ENCODE measurements at places on chromosomes 7 and 10.
A peak's percentile ranks its signal among the peaks of the same experiment; 100 is the strongest.

- peak; percentile 48 for DNase-seq
Measured at GRCh38 chr7:143434660-143435059, 8.6 kb upstream of the TAS2R60 start.

- DNase-seq, result no peak
Measured at GRCh38 chr7:136912339-136912738, 43.9 kb downstream of the CHRM2 start.

- no peak for DNase-seq
Measured at GRCh38 chr10:77090381-77091356, 546.9 kb downstream of the KCNMA1 start.

- DNase-seq, result no peak
Measured at GRCh38 chr10:99766302-99766681, 16.1 kb upstream of the ABCC2 start.

DNA sequence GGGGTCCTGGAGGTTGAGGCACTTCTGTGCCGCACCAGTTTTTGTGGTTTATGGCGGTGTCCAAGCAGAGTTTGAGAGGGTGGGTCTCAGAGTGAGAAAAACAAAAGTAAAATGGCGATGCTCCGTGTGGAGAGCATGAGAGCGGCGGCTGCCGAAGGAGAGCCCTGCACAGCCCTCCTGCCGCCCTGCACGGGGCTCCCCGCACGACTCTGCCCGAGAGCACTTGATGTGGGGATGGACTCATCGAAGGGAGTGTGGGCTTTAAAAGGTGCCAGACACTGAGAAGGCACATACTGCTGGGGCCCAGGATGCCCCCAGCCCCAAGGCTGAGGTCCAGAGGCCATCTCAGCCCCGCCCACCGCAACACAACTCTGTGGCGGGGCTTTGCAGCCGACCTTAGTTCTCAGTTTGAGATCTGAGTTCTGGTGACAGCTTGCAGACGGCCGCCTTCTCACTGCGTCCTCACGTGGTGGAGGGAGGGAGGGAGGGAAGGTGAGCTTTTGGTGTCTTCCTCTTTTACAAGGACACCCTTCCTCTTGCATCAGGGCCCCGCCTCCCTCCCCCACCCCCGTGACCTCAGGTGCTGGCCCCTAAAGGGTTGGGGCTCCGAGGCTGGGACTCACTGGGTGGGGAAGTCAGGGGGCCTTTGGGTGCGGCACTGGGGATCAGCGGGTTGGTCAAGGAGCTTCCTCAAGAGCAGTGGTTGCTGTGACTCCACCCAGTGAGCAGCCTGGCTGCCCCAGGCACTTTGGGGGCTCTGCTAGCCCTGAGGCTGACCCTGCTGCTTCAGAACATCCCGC lies 69.1 kb downstream of the NKX6-2 start:
- DNase-seq, result no peak

DNA sequence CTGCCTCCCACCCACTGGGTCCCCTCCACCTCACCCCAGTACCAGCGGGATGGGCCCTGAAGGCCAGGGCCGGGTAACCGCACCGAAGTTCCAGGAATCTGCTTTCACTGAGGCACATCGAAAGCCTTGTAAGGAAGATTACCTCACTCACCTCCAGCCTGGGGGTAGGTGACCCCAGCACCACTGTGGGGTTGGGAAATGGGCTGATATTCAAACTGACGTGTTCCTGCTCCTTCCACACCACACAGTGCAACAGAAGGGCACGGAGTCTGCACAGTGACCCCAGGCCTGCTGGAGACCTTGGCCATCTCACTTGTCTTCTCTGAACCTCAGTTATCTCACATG lies 29.8 kb downstream of the NPS start:
- no peak for DNase-seq

DNA sequence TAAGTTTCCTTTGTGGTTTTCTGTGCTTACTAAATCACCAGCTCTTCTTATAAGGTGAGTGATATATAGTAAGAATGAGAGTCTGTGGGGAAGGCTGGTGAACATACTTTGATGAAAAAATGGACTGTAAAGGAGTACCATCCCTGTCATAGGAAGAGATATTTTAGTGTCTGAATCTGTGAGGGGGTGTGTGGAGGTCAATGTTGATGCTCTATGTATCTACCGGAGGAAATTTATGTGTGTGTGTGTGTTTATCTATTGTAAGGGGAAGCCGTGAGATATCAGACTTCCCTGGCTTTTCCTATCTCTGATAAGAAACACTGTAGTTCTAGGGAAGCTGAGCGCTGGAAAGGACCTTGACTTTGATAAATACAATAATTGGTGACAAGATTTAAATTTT lies 179.0 kb downstream of the PCDH15 start:
- DNase-seq, result no peak
